ENCODE measurements at places on chromosomes 2 and 18.

DNA sequence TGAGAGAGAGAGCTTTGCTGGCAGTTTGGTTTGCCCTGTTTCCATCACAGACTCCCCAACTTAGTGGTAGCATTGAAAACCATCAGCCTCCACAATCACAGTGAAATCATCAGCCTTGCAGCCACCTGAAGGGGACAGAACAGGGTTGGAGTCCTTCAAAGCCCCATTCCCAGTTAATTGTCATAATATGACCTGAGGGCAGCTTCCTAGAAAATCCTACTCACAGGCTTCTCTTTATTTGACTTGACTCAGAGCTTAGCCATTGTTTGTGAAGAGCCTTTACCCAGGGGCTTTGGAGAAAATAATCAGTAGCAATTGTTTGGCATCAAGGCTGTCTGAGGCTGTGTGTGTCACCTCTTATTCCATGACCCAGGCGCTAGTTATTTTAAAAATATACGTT is 308.7 kb downstream of the CBLN2 start:
- DNase-seq: no peak

GRCh38 chr2:186827411-186827810 is 21.6 kb downstream of the ZSWIM2 start:
- no peak for DNase-seq

DNA sequence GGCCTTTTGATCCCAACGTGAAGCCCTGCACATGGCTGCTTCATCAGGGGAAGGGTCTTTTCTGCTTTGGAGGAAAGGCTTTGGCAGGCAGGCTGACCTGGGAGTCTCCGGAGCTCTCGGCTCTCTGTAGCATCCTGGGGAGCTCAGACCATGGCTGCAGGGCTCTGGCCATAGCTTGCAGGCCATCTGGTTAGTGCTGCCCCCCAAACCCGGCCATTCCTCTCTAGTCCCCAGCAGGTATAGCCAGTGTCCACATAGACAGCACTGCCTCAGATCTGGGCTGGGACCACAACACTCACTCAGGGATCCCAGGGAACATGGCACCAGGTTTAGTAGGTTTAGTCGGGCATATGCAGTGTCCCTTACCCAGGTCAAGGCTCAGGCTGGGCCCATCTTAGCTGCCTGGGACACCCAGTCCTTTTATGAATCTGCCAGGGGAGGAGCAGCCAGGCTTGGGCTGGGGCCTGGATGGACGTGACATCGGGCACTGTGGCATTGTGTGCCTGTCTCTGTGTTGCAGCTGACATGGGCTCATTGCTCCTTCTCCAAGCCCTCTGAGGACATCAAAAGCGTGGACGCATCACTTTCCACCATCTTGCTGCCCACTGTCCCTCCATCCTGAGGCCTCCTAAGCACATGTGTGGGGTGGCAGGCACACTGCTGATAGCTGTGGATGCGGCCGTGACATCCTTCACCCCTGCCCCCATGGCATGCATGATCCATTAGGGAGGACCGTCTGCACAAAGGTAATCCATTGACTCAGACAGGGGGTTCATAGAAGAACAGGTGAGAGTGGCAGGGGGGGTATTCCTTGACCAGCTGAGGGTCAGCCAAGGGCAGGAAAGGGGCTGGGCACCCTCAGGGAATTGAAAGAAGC is 19.2 kb upstream of the GPR35 start:
- no peak for DNase-seq

GRCh38 chr18:48982266-48982665 is 31.5 kb upstream of the SMAD7 start:
- no peak for DNase-seq

DNA sequence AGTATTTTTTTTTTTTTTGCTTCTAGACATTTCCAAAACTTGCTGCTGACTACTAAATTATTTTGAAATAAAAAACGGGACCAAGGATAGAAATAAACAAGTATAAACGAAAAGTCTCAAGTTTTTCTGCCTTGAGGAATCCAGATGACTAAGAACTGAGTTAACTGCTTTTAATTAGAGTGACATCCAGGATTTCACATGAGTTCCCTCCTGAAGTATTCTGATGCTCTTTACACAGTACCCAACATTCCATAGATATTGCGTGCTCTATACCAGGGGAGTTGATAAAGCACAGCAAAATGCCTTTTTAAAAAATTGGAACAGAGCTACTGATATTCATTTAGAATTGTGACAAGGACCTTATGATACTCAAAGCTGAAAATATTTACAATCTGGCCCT is 618.0 kb downstream of the CCDC85A start:
- DNase-seq: no peak

DNA sequence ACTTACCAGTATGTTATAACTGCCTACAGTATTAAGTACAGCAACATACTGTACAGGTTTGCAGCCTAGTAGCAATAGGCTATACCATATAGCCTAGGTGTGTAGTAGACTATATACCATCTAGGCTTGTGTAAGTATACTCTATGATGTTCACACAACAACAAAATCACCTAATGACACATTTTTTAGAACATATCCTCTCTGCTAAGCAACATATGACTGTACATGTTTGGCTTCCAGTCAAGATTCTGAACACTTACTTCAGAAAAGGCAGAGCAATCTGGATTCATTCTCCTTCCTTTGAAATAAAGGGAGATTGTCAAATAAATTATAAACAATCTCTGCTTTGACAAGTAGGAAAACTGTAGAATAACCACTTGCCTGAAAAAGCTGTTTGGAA is 81.8 kb downstream of the EXOC6B start:
- DNase-seq: no peak

DNA sequence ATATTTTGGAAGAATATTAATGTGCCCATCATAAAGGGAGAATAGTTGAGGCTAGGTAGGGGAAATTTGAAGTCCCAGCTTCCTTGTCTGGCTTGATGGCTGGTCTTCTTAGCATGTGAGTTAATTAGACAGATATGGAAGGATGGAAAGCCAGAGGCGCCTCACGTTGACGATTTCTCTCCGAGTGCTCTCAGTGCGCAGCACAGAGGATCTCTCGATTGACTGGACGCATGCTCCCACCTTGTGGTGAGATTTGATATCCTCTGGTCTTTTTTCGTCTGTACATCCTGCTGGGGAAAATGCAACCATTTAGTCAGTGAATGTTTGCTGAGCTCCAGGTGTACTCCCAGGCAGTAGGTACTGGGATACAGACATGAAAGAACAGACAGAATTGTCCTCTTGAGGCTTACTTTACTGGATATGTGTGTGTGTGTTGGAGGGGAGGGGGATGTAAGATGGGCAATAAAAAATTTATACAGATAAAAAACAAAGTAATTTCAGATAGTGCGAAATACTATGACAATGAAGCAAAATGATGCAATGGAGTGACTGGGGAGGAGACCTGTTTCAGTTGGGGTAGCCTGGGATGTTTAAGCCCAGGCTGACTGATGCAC is 66.9 kb upstream of the ZNG1B start:
- DNase-seq: peak; percentile 46

GRCh38 chr2:119673796-119674195 is 5.2 kb upstream of the TMEM177 start:
- no peak for DNase-seq

GRCh38 chr2:30622452-30622851 is 175.4 kb downstream of the LCLAT1 start:
- DNase-seq: no peak

GRCh38 chr2:39479696-39480095 is 42.6 kb upstream of the MAP4K3 start:
- DNase-seq: no peak

DNA sequence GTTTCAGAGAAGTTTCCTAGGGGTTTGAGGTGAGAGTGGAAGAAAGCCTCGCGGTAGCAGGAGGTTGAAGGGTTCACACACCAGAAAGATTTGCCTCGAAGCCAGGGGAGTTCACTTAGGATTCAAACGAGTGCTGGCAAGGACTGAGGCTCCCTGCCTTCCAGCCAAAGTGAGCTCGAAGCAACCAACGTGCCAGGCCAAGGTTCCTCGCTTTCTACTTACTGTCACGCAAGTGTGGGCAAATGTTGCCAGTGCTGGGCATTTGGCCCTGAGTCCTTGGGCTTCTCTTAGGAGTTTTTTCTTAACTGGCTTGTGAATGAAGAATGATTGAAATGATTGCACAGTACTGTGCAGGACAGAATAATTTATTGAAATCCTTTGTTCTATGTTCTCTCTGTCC is 53.6 kb downstream of the TMEM178A start:
- no peak for DNase-seq

- no peak for DNase-seq
These were observed 118.9 kb upstream of the TCF4 start for GRCh38 chr18:55706898-55707297.

DNA sequence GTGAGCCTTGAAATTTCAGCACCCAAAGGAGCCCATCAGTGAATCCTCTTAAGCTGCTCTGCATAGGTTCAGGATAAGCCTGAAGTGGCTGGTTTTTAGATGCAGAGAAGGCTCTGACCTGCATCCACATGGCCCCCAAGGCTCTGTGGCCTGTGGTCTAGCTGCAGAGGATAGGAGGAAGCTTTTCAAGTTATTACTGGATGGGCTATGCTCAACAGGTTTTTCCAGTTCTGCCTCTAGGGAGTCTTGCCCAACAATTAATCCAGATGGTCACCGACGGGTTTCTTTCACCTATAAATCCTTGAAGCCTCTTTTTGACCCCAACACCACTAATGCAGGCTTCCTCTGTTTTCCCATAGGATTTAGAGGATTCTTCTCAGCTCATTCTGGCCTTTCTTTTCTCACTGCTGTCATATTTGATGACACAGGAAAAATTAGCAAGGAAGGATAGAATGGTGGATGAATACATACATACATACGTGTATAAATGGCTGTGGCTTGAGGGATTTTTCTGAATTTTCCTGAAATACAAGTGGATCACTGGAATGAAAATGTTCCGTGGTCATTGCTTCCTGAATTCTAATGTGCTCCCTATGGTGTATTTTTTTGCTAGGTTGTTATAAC is 52.2 kb upstream of the BCL2L11 start:
- no peak for DNase-seq

Measured in stimulated activated CD4-positive, alpha-beta T cell treated with anti-CD3 and anti-CD28 coated beads, TNF-alpha, amount 100 ng/mL, for 48 hours (primary cell).